ENCODE measurements at places on chromosomes 2 and 18.

- no peak for DNase-seq
Observed at GRCh38 chr2:108704871-108705270, 14.4 kb upstream of the RANBP2 start.

DNA sequence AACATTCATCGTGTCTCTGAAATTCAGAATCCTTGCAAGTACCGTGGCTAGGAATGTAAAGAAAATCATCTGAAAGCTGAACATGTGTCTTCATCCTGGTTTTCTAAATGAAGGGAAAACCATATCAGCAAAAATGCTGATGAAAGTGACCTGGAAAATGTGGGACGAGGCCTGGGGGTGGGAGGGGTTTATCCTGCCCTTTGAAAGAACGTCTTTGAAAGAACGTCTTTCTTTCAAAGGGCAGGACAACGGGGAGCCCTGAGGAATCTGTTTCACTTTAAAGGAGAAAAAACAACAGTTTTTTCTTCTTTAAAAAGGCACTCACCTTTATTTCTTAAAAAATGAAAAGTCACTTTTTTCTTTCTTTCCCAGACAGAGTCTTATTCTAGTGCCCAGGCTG is 185.2 kb downstream of the ALPK2 start:
- DNase-seq: no peak

GRCh38 chr18:72542984-72543356 is 1.2 kb downstream of the CBLN2 start:
- DNase-seq: no peak

DNA sequence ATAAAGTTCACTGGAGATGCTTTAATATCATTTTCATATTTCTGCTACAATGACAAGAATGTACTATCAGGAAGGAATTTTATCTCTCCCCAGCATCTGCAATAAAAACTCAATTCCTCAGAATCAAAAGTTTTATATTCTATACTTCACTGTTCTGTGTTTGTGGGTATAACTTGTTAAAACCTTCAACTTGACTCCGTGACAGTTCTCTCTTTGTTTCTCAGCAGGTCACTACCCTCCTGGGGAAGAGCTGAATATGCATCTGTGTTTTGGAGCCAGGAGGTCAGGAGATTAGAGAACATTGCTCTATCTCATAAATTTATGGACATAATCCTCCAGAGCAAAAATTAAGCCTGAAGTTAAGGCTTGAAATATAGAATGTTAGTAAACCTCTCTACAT is 411.4 kb downstream of the TRIB2 start:
- no peak for DNase-seq

DNA sequence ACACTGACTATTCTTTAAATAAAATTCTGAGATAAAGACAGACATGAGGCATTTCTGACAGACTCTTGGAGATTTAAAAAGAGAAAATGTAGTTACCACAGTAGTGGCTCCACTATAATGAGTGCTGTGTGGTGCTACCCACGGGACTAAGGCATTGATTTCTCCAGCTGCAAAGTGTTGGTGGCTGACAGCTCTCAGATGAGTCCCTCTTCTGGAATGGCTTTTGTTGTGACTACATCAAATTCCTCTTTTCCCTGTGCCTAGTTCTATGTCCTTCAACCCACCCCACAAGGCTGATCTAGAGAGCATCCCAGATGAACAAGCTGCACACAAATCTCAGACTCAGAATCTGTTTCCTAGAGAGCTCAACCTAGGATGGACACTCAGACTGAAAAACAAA is 884.8 kb upstream of the ZEB2 start:
- no peak for DNase-seq

DNA sequence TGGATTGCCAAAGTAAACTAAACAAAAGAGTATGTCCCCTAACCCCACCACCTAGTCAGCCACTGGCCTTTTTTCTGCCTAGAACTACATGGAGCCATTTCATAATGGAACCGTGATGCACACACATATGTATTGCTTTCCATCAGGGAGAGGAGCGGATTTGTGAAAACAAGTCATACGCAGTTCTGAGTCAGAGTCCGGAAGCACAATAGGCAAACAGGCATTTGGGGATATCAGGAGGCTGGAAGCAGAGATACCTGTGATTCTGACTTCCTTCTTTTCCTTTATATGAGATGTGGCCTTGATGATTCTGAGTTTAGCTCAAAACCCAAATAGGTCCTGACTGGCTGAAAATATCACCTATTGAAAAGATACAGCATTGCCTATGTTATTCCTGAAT is 93.5 kb downstream of the TMEM163 start:
- no peak for DNase-seq

Data from GM10248 (cell line).